ENCODE measurements at places on chromosomes 3 and 15.

GRCh38 chr15:85316244-85316934, 64.0 kb upstream of the AKAP13 start:
- DNase-seq = no peak

DNA sequence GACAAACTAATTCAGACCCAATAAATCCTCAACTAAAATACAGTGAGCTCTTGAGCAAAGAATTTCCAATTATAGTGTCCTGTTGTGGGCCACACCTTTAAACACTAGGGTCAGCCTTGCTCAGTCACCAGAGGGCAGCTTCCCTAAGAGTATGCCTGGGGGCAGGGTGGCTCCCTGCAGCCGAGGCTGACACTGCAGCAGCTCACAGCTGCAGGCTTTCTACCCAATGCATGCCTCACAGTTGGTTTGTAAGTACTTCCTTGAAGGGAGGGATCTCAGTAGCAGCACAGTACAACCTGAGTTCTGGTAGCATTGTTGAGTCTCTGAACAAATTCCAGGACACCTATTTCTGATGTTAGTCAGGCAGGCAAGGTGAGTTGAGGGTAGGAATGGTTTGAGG, 335.6 kb downstream of the TUSC7 start:
- DNase-seq = no peak

DNA sequence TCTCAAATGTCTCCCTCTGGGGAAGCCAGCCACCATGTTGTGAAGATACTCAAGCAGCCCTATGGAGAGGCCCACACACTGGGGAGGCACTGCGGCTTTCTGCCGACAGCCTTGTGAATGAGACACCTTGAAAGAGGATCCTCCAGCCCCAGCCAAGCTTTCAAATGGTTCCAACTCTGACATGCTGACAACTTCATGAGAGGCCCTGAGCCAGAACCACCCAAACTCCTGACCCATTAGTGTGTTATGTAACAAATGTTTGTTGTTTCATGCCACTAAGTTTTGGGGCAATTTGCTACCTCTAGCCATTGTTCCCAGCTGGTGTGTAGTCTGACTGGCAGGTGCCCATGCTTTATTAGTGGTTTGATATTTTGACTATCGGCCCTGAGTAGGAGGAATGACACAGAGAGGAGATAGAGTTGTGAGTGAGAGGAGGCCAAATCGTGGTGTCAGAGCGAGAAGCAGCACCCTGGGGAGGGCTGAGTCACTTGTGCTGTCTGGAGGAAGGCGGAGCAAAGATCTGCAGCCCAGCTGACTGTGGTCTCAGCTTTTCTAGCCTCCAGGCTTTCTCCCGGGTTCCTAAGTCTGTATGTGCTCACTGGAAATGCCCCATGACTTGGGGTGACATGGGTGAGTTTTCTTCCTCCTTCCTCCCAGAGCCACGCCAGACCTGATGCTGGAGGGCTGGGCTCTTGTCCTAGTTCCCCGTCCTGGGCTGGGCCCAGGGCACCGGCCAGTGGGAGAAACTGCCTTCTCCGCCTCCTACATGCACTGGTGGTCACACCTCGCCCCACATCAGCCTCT, 56.7 kb upstream of the BLM start:
- no peak for DNase-seq

GRCh38 chr15:63301088-63301487, 23.7 kb downstream of the APH1B start:
- no peak for DNase-seq

DNA sequence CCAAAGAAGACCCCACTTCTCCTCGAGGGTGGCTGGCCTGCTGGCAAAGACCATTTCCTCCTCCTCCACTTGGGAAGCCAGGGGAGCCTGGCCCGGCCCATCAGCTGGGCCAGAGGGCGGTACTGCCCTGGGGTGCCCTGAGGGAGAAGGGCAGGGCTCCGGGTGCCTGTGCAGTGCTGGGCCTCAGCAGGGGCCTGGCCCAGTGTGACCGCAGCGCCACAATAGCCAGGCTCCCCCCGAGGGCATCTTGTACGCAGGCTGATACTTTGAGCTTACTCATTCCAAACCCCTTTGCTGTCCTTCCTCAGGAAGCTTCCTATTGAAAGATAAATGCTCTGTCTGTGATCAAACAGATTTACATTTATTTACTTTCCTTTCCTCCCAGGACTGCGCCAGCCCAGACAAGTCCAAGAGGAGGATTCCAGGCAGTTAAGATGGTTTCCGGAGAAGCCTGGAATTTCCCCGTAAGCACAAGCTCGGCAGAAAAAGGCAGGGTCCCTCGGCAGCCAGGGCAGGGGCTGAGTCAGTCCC, 240.1 kb downstream of the XXYLT1 start:
- DNase-seq = no peak

DNA sequence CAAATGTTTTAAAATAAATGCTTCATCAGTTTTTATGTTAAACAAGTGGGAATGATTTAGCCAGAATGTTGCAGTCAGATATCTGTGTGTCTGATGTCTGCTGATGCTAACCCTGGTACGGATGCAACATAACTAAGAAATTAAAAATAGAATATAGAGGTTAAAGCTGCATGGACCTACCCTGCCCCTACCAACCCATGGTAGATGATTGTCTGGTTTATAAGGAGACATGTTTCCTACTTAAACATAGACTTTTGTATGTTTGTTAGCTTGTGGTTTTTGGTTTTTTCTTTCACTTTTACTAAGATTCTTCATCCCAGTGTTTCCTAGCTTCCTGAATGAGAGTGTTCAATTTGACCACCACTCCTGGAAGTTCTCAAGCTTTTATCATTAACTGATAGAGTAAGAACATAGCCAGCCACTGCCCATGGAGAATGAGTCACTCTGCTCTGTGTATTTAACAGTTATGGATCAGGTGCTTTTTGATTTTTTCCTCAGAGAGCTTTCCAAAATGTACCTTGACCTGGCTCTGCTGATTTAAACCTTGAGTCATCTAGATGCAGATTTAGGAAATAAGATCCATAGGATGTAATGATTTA, 70.7 kb upstream of the VEPH1 start:
- no peak for DNase-seq

DNA sequence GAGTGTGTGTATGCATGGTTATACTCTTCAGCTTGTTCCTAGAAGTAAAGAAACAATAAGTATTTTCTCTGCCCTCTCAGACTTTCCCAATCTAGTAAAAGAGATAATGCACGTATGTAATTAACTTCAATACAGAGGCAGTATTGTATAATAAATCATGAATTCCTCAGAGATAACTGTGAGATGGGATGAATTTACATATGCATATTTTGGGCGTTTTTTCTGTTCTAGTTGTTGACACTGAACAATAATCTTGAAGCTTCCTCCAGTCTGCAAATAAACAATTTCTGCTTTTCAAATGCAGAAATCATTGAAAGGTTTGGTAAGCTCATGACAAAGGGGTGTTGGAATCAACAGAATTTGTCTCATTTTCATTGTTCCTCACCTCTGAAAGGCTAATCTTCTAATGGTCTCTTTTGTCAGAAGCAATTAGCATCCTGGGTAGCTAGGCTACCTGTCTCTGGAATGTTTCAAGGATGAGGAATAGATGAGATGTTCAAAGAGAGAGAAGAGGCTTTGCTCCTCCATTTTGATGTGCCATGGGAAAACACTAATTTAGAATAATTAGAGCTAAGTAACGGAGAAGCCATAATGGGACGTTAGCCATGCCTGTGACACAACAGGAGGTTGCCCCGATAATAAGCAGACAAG, 43.3 kb upstream of the SIAH2 start:
- no peak for DNase-seq

DNA sequence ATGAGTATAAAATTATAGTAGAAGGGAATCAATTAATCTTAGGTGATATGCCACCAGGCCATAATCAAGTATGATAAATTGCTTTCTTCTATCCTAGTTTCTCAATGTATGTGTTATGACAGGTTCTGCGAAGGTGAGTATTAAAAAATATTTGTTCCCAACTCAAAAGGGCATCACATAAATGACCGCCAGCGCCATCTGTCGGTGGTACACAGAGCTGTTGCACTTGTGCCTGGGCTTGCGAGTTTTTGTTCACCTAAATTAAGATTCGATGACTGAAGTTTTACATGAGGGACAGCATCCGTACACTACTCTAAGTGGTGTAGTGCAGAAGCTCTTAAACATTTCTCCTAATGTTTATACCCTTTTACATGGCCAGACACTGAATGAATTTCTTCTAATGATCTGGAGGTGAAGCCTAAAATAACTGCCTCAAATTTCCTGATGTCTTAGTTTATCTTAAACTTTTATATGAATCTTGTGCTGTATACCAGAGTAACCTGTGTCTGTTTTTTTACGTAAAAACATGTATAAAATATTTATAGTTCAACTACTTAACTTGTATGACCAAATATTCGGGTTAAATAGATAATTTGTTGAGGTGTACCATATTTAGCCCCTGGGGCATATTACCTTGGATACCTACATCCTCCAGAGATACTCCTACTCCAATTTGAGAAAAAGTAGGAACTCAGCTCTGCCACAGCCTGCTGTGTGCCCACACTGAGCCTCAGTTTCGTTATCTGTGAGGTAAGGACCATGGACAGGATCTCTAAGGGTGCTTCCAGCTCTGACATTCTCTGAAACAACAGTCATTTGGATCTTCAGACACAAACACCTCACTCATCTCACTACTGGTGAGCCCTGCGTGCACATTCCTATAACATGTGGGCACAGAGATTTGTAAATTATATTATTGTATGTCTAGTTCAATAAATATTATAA, 365.6 kb downstream of the MAGI1 start:
- peak; percentile 26 for DNase-seq

- DNase-seq = no peak
These were observed 284.5 kb downstream of the ADAMTS17 start for GRCh38 chr15:100057281-100057680.

DNA sequence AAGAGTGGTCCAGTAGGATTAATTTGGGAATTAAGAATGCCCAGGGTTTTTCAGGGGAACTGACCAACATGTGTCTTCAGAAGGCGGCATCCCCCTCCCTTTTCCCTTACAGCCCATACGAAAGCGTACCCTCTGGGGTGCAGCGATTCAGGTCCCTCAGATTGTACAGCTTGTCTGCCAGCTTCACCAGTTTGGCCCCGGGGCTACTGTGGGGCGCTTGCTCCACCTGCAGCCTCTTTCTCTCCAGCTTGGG, 848 bp downstream of the HDDC3 start:
- no peak for DNase-seq

GRCh38 chr3:67289626-67290025, 291.5 kb downstream of the KBTBD8 start:
- DNase-seq = no peak

- DNase-seq = no peak
These were observed 35.6 kb upstream of the FGF7 start for GRCh38 chr15:49387471-49387870.

GRCh38 chr3:159166899-159167586, 365.2 kb downstream of the MFSD1 start:
- no peak for DNase-seq

DNA sequence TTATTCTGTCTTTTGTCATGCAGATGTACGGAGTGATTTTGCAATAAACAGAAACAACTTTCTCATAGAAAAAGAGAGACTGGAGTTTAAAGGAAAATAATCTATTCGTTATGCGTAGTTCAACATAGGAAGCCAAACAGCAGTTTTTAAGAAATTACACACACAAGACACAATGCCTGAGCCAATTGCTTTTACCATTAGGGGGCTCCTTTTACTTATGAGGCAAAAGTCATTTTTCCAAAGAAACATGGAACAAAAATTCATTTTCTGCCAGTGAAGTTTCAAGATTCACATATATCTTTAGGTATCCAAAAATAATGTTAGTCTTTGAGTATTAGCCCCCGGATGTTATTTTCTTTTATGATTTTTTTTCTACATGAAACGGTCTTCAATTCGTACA, 10.7 kb downstream of the CNTN6 start:
- DNase-seq = no peak

DNA sequence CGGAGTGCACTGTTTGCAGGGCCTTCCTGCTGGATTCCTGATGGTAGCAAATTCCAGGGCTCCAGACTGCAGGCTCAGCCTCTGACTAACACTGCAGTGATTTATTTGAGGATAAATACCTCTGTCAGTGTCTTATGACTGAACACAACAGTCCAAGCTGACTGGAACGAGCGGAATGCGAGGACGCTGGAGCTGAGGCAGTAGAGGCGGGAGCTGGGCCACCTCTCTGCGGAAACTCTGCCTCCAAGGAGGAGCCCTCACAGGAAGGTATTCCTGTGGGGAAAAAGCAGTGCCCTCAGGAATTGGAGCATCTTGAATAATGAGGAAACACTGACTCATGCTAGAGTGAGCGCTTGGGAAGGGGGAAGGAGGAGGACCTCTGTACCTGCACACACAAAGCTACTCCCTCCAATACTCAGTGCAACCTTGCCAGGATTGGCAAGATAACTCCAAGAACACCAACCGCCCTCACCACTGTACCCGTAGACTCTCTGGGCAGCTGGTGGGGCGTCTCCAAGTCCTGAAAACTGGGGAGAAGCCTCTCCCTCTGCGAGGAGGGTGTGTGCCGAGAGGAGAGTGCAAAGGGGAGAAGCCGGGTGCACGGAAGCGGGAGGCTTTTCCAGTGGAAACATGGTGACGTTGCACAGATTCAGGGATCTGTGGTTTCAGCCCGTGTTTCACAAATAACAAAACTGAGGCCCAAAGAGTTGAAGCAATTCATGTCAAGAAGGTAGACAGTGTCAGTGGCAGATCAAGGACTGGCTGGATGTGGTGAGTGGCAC, 43.0 kb downstream of the VGLL4 start:
- no peak for DNase-seq

GRCh38 chr15:72737723-72738122, 45.8 kb downstream of the ADPGK start:
- DNase-seq = no peak

DNA sequence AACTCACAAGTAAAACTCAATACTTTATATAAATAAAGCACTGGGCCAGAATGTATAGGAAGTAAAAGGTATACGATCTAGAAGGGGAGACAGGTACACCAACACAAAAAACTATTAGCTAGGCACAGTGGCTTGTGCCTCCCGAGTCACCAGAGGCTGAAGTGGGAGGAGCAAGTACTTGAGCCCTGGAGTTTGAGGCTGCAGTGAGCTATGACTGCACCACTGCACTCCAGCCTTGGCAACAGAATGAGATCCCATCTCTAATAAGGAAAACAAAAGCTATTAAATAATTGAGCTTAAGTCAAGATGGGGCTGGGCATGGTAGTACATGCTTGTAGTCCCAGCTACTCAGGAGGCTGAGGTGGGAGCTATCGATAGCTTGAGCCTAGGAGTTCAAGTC, 17.0 kb downstream of the PIK3CB start:
- DNase-seq = no peak

DNA sequence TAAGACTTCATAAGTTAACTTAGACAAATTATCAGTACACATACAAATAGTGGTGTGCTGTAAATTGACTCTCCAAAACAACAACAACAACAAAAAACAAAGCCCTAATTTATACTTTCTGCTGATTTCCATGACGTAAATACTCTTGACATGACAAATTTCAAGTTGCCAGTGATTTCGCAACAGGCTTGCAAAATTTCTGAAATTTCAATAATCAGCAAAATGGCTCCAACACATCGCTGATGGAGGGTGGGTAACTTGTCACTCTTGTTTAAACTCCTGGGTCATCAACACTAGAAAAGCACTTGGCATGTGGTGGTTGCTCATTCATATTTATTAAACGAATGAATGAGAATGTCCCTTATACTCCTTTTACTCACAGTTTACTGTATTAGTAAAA, 205.2 kb upstream of the SATB1 start:
- DNase-seq = no peak
